ENCODE measurements at places on chromosomes 12 and 14.

- no peak for DNase-seq
These were observed 16.4 kb upstream of the CACNA2D4 start for GRCh38 chr12:1934831-1935230.

DNA sequence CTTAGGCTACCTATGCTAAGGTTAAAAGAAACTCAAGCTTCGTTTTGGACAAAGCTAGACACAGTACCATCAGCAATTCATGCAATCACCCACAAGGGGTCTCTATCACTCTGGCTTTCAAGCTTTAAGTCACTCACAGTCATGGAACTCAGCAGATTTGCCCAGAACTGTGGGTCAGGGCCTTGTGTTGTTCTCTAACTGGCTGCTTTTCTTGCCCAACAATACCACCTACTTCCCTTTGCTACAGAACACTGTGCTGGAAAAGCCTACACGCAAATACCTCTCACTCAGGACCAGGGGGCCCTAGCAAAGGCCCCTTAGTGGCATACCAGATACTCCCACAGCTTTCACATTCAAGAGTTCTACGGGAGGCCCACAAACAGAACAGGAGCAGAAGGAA, 9.1 kb downstream of the NEMP1 start:
- peak; percentile 50 for DNase-seq

DNA sequence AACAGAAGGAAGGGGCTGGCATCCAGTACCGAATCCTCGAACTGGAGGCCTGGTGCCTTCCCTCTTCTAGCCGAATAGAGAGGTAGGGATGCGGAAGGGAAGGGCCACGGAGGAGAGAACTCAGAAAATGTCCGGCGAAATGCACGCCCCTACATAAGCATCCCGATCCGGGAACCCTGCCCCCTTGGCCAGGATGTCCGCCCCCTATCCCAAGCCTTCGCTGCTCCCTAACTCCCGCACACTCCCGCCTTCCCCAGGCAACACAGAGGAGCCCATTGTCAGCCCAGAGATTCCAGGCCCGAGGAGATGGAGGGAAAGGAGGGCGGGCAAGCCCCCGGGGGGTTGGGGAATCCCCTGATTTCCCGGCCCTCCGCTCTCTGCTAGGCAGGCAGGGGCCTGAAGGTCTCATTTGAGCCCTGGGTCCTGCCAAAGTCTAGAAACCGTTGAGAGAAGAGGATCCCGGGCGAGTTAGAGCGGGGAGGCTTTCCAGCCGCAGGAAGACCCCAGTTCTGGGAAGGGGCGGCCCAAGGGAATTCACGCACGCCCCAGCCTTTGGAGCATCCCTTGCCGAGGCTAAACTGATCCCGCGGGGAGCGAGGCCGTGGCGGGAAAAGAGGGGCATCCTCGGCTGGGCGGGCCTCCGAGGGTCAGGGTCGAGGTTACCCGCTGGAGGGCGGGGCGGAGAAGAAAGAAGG, 569 bp upstream of the ARHGEF40 start:
- no peak for DNase-seq

DNA sequence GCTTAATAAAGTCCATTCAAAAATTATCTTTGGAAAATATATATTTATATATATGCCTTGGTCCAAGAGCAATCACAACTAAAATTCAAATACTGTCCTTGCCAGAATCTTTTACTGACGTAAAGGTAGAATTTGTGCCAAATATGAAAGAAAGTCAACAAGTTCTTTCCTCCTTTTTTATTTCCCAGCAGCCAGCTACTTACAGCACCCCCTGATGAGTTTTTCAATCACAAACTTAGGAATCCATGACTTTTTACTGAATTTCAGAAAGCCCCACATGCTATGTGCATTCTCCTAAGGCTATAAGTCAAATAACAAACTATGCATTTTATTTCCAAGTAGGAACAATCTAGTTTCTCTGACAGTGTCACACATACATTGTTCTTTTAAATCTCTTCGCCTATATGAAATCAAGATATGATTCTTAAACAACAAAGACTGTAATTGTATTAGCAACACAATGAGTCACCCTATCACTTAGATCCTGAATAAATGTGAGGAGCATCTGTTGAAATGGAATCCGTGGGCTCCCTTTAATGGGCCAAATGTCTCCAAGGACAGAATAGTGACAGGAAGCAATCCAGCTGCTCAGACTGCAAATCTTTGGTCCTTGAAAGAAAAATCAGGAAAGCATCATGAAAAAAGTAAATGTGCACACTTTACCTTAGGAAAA, 271.4 kb downstream of the DUSP6 start:
- DNase-seq: no peak

DNA sequence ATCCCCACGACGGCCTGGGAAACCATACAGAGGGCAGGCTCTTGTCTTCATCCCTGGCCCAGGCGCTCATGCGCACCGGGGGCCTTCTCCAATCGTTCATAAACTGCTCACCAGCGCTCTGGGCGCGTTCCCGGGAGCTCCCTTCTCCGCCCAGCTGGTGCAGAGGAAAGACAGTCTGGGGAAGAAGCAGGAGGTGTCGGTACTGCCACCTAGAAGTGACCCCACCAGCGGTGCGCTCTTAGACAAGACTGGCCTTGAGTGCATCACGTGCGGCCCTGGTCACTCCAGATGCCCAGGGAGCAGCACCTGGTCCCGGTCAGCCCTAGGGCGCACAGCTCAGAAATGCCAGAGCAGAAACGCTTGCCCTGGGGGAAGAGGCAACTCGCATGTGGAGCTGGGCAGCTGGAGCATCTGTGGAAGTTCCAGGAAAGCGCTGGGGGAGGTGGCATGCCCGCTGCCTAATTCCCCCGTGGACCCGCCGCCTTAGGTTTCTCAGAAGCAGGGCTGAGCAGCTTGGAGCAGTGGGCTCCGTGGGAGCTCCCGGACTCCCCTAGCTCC, 2.5 kb downstream of the GSC start:
- DNase-seq: no peak

All from MG63 (cell line).